ENCODE measurements at places on chromosomes 3 and 15.

DNA sequence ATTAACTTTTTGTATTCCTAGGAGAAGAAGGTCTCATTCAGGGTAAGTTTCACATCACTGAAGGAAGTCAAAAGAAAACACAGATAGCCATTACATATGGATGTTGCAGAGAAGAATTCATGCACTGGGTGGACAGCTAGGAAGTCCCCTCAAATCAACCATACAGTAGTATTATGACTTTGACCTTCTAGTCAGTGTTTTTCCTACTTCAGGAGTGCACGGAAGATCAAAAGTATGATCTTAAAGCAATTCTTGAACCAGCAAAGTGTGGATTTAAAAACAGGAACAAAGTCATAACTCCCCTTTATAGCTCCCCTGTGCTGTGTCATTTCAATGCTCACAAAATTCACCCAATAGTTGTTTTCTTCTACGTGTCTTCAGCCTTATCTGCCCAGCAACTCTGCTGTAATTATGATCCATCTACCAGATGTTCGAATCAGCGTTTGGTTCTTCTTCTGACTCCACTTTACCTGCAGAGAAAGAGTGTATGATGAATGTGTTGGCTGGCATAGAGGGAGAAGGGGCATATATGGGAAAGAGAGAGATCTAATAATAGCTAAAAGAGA lies 118.1 kb upstream of the MEIS2 start:
- no peak for DNase-seq

- no peak for DNase-seq
These were observed 362.1 kb downstream of the LRRC3B start for GRCh38 chr3:26984416-26985390.

DNA sequence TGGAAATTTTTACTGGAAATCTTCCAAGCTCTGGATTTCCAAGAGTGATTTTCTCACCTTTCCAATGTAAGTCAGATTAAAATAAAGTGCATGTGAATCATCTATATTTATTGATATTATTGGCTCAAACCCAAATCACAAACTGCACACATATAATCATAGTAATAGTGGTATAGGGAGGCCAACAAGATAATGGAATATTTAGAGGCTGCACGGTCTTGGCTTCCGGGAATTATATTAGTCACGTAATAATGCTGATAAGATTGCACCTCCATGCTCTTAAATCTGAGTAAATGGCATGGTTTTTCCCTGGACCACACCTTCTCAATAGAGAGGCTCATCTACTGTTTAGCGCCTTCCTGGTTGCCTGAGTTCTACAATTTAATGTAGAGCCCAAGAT lies 567.1 kb upstream of the NR2F2 start:
- no peak for DNase-seq

- DNase-seq: no peak
These were observed 87.9 kb downstream of the CHST2 start for GRCh38 chr3:143207338-143207961.

DNA sequence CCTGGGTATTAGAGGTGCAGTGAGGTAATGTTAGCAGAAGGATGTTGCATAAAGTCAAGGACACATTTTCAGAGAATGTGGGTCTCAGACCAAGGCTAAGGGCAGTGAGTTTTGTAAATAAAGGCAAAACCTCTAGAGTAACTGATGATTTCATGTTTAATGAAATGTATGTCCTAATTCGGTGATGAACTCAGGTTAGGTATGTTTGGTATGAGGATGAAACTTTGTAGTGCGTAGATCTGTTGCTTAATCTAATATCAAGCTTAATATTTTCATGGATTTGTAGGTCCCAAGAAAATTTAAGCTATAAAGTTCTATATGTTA lies 3.6 kb downstream of the USP50 start:
- DNase-seq: no peak

DNA sequence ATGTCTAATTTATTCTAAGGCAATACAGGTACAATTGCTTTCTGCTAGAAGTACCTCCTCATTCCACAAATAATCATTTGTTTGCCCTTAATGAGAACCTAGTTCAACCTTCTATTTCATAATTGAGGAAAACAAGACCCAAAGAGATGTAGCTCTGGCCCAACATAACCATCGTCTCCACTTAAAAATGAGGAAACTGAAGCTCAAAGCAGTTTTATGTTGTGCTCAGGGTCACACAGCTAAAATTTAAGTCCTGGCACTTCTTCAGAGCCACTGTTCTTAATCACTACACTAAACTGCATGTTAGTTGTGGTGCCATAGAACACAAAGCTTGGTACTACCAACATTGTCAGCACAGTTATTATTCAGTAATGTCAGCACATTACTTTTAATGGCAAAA lies 108.0 kb downstream of the SERPINI1 start:
- no peak for DNase-seq

Measured in renal cortex interstitium (tissue), 15 donors.